ENCODE measurements at places on chromosomes 2 and 18.

DNA sequence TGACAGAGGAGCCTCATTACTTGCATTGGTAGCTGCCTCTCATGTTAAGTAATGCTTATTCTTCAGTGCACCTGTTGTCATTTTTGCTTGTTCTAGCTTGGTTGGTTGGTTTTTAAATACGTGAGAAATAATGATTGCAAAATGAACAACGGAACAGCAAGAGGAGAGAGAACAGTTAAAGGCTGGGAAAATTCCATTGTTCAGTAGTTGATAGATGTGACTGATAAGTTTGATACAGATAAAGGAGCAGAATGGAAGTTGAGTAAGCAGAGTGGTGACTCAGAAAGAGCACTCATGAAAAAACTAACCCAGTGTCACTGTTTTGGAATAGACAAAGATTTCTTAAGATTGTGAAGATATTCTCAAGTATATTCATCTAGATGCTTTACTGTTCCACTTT, 50.5 kb downstream of the MTA3 start:
- no peak for DNase-seq

GRCh38 chr2:17976871-17977746, 98.6 kb downstream of the KCNS3 start:
- no peak for DNase-seq

DNA sequence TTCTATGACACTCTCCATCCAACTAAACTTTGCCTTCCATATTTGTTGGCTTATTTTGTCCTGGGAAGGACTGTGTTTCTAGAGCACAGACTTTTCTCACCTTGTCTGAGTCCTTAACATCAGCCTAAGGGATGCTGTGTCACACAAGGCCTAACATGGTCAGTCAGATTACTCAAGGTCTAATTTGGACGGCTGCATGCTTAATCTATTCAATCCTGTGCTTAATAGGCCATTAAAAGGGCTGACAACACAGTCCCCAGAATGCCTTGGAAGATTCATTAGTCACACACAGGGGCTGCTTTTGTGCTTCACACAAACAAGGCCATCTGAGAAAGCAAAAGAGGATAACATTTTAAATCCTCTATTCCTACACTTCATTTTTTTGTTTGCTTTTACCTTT, 84.0 kb downstream of the DYNAP start:
- DNase-seq, result no peak

- no peak for DNase-seq
Observed at GRCh38 chr18:76521417-76522121, 26.5 kb upstream of the ZNF516 start.

- no peak for DNase-seq
Observed at GRCh38 chr2:153872311-153873051, 759 bp downstream of the GALNT13 start.

DNA sequence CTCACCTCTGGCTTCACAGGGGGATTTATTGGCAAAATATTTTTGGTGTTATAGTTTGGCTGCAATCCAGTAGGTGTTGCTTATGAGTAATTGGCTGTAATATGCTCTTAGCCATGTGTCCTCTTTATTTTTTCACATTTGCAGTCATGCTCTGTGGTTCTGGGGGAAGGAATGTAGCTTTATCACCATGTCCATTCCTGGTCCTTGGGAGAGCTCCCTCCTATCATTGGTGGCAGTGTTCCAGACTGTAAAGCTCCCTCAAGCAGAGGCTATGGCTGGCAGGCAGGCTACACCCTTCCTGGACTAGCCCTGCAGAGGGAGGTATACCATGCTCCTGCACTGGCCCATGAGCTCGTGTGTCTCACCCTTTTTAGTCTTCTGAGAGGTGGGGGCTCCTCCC, 120.0 kb upstream of the FSIP2 start:
- DNase-seq, result no peak

GRCh38 chr2:8575038-8575833, 106.6 kb upstream of the ID2 start:
- no peak for DNase-seq

DNA sequence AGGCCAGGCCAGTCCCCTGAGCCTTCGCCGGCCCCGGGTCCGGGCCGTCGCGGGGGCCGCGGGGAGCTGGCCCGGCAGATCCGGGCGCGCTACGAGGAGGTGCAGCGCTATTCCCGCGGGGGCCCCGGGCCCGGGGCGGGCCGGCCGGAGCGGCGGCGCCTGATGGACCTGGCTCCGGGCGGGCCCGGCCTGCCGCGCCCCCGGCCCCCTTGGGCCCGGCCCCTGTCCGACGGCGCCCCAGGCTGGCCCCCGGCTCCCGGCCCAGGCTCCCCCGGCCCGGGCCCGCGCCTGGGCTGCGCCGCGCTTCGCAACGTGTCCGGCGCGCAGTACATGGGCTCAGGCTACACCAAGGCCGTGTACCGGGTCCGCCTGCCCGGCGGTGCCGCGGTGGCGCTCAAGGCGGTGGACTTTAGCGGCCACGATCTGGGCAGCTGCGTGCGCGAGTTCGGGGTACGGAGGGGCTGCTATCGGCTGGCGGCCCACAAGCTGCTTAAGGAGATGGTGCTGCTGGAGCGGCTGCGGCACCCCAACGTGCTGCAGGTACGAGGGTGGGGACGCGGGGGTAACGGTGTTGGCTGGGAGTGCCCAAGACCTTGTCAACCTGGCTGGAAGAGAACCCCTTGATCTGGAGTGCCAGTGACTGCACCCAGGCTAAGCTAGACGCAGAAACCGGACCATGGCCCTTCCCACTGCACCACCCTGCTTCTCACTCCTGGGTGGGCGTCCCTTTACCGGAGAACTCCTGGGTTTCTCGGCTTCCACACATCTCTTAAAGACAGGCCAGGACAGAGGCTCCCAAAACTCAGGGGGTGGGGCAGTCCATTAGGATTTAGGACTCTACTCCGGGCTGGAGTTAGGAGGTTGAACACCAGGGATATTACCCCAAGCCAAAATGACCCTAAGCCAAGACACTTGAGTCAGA, 739 bp downstream of the PKDCC start:
- peak; percentile 52 for DNase-seq

- no peak for DNase-seq
Observed at GRCh38 chr2:177983183-177983788, 89.3 kb downstream of the PDE11A start.

- no peak for DNase-seq
Observed at GRCh38 chr2:33023728-33024500, 77.2 kb downstream of the LTBP1 start.

All from liver (tissue), 10 donors.